Globus pallidus (tissue), 1 donor: ENCODE measurements at places on chromosomes 7 and 10.

DNA sequence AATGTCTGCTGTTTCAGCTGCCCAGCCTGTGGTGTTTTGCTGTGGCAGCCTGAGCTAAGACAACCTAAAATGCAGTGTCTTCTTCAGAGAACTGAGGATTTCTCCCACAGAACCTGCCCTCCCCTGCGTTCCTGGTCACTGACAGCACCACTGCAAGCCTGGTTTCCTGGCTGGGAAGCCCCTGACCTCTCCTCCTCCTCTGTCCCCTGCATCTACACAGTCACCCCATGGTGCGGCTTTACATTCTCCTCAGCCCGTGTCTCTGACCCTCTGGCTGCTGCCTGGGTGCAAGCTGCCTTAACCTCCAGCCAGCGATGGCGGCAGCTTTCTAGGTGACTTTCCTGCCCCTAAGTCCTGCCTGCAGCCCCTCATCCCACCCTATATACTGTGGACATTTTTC lies 337.3 kb upstream of the ZNF32 start:
- no peak for DNase-seq

- DNase-seq, result no peak
Measured at GRCh38 chr7:142566271-142566670, 183.0 kb upstream of the PRSS1 start.

DNA sequence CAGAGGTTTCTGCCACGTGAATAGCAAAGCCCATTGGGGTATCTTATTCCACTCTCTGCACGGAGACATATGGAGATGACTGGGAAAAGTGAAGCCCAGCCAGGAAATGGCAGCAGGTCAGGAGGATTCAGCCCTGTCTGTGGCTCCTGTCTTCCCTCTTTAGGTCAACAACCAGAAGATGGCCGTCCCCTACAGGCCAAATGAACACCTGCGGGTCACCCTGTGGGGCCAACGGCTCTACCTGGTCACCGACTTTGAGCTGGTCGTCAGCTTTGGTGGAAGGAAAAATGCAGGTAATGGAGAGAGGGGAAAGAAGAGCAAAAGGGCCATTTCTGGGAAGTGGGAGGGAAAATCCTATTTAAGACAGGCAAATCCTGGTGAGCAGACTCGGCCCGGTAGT lies 38.3 kb downstream of the EPHB4 start:
- DNase-seq, result no peak

DNA sequence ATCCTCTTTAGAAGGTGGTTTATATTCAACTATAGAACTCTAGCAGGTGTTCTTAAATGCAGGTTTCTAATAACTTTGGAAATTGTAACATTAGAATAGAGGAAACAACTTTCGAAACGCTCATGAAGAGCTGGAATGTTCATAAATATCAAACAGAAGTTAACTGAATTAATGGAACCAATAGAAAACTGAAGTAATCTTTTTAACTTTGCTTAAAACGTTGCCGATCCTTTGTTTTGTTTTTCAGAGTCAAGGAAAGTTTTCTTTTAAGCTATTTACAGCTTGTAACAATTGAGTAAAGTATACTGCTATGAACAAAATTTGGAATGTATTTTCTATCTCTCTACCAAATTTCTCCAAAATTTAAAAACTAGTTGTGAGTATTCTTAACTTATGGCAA lies 19.0 kb upstream of the CLDN3 start:
- no peak for DNase-seq

- DNase-seq, result no peak
Measured at GRCh38 chr10:31926765-31927564, 1.7 kb downstream of the ARHGAP12 start.

- no peak for DNase-seq
Measured at GRCh38 chr7:35695987-35696386, 1.1 kb upstream of the HERPUD2 start.

DNA sequence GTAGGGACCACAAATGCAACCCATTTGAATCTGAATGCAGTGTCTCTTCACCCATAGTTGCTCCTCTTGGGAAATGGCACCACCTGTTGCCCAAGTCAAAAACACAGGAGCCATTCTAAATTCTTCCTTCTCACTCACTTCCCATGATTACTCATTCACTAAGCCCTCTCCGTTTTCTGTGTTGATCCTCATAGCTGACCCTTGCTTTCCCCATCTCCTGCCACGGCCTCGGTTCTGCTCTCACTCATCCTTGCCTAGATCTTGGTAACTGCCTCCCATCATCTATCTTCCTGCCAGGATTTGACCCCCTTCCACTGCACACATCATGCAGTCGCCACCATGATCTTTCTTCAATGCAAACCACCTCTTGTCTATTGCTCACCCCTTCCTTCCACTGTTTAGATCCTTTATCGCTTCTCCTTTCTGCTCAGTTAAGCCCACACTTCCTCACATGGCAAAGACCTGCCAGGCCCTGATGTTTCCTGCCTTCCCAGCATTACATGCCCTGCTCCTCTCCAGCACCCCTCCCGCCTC lies 19.0 kb upstream of the CPN1 start:
- DNase-seq, result no peak

- no peak for DNase-seq
Measured at GRCh38 chr10:101720606-101721230, 25.7 kb upstream of the FBXW4 start.

DNA sequence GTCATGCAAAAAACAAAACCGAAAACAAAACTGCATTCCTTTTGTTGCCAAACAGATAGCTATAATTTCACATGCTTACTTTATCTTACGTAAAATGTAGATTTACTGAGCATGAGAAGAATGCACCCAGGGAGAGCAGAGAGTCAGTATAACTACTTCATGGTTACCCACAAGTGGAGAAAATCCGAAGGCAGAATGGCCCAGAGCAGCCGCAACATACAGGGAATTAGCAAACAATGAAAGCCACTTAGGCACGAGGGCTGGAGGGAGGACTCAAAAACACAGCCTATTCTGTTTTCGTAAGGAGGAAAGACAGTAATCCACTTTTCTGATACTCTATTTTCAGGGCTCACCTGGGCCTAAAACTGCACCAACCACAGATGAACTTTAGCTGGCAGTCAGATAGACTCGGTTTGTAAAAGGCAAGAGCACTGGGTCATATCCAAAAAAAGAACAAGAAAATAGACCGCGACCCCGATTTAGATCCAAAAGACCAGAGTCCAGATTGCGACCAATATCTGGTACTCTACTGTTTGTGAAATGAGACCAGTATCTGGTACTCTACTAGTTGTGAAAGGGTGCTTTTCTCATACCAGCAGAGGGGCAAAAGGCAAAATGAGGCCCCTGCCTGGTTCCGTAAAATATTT lies 1.3 kb downstream of the ITPRIP start:
- DNase-seq, result no peak

- DNase-seq, result no peak
Measured at GRCh38 chr7:104981672-104982037, 32.4 kb upstream of the KMT2E start.

- no peak for DNase-seq
Measured at GRCh38 chr7:1401011-1401410, 58.3 kb downstream of the MICALL2 start.
